Pulmonary artery endothelial cell (primary cell): ENCODE measurements at places on chromosomes 13 and 19. TPM values are rescaled to one million over a fixed set of nuclear protein-coding genes. Genes with fewer than 3 reads are reported as not detected.

GRCh38 chr13:23859455-23859854 is 29.7 kb downstream of the MIPEP start:
- DNase-seq: no peak

DNA sequence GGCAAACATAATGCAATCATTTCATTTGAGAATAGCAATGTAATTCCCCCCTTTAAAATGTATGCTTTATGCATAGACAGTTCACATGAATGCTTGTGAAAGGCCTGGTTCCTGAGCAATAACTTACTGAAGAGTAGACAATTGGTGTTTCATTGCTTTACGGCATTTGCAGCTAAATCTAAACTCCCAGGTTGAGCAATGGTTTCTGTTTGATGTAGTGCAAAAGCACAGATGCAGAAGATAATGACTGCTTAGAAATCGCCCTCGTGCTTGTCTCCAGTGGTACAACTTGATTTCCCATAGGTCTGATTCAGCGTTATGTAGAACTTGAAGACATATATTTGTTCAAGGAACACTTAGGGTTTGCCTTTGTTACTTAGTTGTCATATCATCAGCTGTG is 1018.3 kb downstream of the DIAPH3 start:
- no peak for DNase-seq

GRCh38 chr19:19544954-19545591 is 7.0 kb downstream of the CILP2 start:
- DNase-seq: no peak

DNA sequence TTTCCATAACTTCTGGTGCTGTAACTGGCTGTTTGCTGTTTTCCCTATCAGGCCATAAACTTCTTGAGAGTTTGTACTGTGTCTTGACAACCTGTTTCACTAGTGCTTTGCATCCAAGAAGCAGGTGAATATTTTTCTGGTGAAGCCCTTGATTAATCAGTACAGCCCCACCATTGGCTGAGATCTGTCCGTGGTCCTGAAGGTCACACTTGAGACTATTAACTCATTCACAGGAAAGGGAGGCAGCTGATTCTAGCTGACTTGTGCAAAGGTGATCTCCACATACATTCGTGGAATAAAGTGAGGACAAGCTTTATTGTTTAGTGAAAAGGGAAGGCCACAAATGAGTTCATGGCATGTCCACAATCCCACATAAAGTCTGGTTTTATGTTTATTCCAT is 61.4 kb upstream of the ZNF835 start:
- DNase-seq: no peak

- DNase-seq: no peak
These were observed 2.2 kb upstream of the IRS2 start for GRCh38 chr13:109788372-109789111.

MCEMP1 gene
- total RNA-seq: not detected in 2 replicates

- DNase-seq: peak; percentile 60
These were observed at the start of gene SLC25A15 for GRCh38 chr13:40789275-40790153. SLC25A15 (plus strand) TSS chr13:40789611; CDS start chr13:40793227, 3,616 bp downstream.

PGPEP1 gene
- 23.9 and 25.7 TPM in 2 replicates for total RNA-seq
